RPMI7951 (cell line): ENCODE measurements at places on chromosomes 5 and 9. TPM values are rescaled to one million over a fixed set of nuclear protein-coding genes. Genes with fewer than 3 reads are reported as not detected.

Gene PCDHA3
- total RNA-seq = not detected in 2 replicates

- DNase-seq = peak; percentile 79
Measured at GRCh38 chr5:179060116-179061008, at the start of gene ZNF354C. TSS of gene ZNF354C (plus strand) at chr5:179060373. CDS start at chr5:179062069, 1,696 bp downstream.

GRCh38 chr5:6760686-6761085 lies 47.5 kb downstream of the TENT4A start:
- DNase-seq = no peak

- peak; percentile 72 for DNase-seq
Measured at GRCh38 chr5:127358284-127358683, 67.7 kb downstream of the MEGF10 start.
